ENCODE measurements at places on chromosomes 12 and 14.

DNA sequence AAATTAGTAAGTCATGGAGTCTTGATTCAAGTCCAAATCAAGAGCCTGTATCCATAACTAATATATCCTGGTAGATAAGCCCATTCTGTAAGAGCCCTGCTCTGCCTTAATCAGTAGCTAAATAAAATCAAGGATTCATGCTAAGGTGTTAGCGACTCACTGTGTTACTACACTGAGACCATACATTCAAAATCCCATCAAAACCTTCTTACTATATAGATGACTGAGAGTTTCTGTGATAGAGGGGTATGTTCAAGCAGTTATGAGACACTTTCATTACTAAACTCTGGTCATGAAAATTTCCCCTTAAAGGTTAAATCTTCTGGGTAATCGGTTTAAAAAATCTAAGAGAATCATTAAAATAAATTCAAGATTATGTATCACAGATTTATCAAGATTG lies 78.5 kb downstream of the MDGA2 start:
- no peak overlapping the region for H3K4me3 ChIP-seq
- H3K36me3 ChIP-seq, result no peaks in the 10 kb centered on the region
- no peak for DNase-seq
- no peaks in the 10 kb centered on the region for H3K27me3 ChIP-seq
- no peaks in the 10 kb centered on the region for H3K4me1 ChIP-seq
- H3K27ac ChIP-seq, result no peak overlapping the region

DNA sequence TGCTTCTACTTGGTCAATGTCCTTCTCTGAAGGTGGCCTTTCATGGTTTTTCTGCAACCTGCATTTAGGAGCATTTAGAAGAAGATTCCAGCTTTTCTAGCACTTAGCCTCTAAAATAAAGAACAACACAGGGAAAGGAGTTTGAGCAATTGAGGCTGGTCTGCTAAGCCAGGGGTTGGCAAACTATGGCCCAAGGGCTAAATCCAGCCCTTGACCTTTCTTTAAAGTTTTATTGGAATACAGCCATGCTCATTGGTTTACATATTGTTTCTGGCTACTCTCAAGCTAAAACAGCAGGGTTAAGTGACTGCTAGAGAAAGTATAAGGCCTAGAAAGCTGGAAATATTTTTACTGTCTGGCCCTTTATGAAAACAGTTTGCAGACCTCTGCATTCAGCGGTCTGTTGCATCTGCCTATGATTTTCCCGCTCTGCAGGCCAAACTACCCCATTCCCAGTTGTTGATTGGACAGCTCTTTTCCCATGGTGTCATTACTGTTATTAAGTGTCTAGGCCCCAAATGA lies 39.3 kb downstream of the SPRING1 start:
- H3K27ac ChIP-seq, result no peak overlapping the region
- H3K27me3 ChIP-seq, result no peaks in the 10 kb centered on the region
- no peaks in the 10 kb centered on the region for H3K36me3 ChIP-seq

DNA sequence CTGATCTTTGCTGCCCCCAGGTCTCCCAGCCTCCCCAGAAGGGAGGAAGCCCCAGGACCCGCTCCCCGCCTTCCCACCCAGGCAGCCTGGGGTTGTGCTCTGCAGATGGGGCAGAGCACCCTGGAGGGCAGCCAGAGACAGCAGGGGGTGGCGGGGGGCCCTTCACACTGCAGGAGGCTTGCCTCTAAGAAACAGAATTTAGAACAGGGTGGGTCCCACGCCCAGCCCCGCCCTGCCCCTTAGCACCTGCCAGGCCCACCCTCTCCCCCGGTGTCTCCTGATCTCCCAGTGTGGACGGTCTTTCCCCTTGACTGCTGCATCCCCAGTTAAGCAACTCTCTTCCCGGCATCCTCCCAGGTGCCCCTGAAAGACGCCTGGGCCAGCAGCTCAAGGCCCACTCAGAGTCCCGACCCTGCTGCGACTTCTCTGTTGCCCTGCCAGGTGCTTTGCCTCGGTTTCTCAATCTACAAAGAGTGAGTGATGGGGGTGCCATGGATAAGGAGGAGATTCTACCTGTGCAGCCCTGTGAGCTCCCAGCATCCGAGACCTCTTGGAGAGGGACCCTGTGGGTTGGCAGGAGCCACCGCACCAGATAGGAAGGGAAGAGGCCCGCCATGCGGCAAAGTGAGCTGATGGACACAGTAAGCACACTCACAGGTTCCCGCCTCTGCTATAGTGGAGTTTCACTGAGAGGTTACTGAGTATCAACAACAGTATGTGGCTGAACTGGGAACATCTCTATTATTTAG lies 327.1 kb upstream of the FKBP4 start:
- H3K27me3 ChIP-seq, result no peaks in the 10 kb centered on the region
- H3K4me3 ChIP-seq, result no peak overlapping the region
- no peaks in the 10 kb centered on the region for H3K4me1 ChIP-seq
- H3K36me3 ChIP-seq, result no peaks in the 10 kb centered on the region

DNA sequence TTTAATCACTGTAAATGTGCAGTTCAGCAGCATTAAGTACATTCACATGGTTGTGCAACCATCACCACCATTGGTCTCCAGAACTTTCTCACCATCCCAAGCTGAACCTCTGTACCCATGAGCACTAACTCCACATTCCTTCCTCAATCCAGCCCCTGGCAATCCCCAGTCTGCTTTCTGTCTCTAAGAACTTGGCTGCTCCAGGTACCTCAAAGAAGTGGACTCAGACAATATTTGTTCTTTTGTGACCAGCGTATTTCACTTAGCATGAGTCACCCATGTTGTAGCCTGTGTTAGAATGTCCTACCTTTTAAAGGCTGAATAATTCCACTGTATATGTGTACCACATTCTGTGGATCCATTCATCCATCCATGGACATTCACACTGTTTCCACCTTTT lies 64.6 kb downstream of the SLC24A4 start:
- H3K27me3 ChIP-seq, result no peaks in the 10 kb centered on the region
- no peak overlapping the region for H3K27ac ChIP-seq
- no peaks in the 10 kb centered on the region for H3K4me1 ChIP-seq
- no peak for DNase-seq
- H3K36me3 ChIP-seq, result no peaks in the 10 kb centered on the region

- H3K27me3 ChIP-seq, result no peaks in the 10 kb centered on the region
- peak overlapping the region; percentile 56 for H3K27ac ChIP-seq
- peaks cover 78% of the 10 kb centered on the region for H3K4me1 ChIP-seq
- no peak for DNase-seq
- no peak overlapping the region for H3K4me3 ChIP-seq
Measured at GRCh38 chr12:120249875-120250795, 15.4 kb downstream of the PXN start.

GRCh38 chr14:24312736-24313507 lies 1.6 kb downstream of the LTB4R start:
- H3K27me3 ChIP-seq, result no peaks in the 10 kb centered on the region
- H3K4me1 ChIP-seq, result peaks cover 13% of the 10 kb centered on the region
- no peak overlapping the region for H3K4me3 ChIP-seq
- H3K36me3 ChIP-seq, result peaks cover 20% of the 10 kb centered on the region

DNA sequence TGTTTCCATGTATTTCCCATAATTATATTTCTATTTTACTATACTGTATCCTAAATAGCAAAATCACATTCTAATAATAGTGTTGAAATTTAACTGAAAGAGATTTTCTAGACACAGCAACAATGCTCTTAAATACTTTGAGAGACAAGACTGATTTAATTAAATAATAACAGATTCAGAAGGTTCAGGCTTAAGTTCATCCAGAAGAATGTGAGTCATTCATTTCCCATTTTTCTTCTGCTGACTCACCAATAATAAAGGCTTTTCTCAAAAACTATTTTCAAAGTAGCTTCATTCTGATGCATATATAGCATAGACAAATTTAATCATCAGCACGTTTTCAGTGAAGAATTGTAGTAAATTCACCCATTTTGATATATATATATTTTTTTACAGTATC lies 481.4 kb downstream of the MDGA2 start:
- H3K27me3 ChIP-seq, result no peaks in the 10 kb centered on the region
- no peak overlapping the region for H3K27ac ChIP-seq
- DNase-seq, result no peak
- no peaks in the 10 kb centered on the region for H3K4me1 ChIP-seq
- H3K36me3 ChIP-seq, result no peaks in the 10 kb centered on the region
- H3K4me3 ChIP-seq, result no peak overlapping the region

- no peaks in the 10 kb centered on the region for H3K4me1 ChIP-seq
- no peaks in the 10 kb centered on the region for H3K36me3 ChIP-seq
- no peak overlapping the region for H3K4me3 ChIP-seq
- no peak for DNase-seq
- 0 out of 2 replicates have a peak, but pooled peaks cover 3% of the 10 kb centered on the region for H3K27me3 ChIP-seq
Measured at GRCh38 chr12:15151161-15152091, 69.8 kb downstream of the RERG start.

DNA sequence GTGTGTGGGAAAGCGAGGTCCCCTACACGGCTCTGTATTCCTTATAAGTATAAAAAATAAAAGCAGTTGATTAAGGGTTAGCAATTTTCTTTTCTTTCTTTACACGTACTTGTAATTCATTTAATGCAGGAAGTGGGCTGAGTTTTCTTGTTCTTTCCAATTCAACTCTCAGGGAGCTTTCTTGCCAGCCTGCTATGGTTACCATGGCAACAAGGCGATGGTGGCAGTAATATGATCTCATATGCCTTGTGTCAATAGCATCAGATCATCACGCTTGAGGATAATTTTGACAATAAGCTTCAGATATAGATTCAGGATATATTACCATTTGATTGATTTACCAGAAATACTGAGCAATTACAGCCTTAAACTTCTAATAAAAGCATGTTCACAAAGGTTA lies 466.5 kb downstream of the APAF1 start:
- no peaks in the 10 kb centered on the region for H3K4me1 ChIP-seq
- H3K27me3 ChIP-seq, result no peaks in the 10 kb centered on the region
- no peak overlapping the region for H3K4me3 ChIP-seq
- H3K36me3 ChIP-seq, result no peaks in the 10 kb centered on the region

GRCh38 chr14:94027566-94028449 lies 1.7 kb downstream of the OTUB2 start:
- DNase-seq, result no peak
- no peak overlapping the region for H3K4me3 ChIP-seq
- peaks cover 25% of the 10 kb centered on the region for H3K4me1 ChIP-seq
- no peak overlapping the region for H3K27ac ChIP-seq

GRCh38 chr14:92897922-92898565 lies 24.9 kb upstream of the CHGA start:
- no peak overlapping the region for H3K4me3 ChIP-seq
- H3K4me1 ChIP-seq, result no peaks in the 10 kb centered on the region
- no peak for DNase-seq
- H3K27ac ChIP-seq, result no peak overlapping the region
- 0 out of 2 replicates have a peak, but pooled peaks cover 2% of the 10 kb centered on the region for H3K27me3 ChIP-seq

GRCh38 chr12:107296681-107297089 lies 203.3 kb upstream of the CRY1 start:
- no peak overlapping the region for H3K4me3 ChIP-seq
- no peaks in the 10 kb centered on the region for H3K36me3 ChIP-seq
- DNase-seq, result no peak
- no peak overlapping the region for H3K27ac ChIP-seq
- H3K27me3 ChIP-seq, result no peaks in the 10 kb centered on the region
- H3K4me1 ChIP-seq, result peaks cover 8% of the 10 kb centered on the region

DNA sequence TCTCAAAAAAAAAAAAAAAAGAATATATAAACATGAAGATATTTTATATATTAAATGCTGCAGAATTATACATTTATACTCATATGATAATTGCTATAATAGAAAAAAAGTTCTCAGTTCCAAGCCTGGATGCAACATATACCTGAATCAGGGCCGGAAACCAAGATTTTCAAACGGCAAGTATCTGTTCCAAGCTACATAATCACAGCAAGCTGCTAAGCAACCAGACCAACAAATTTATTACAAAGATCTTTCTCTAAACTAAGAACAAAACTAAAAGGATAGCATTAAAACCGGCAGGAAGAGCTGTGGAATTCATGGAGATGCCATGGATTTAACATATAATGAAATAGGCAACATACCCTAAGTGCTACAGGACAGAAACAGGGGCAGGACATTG lies 7.1 kb downstream of the RACGAP1 start:
- H3K27me3 ChIP-seq, result no peaks in the 10 kb centered on the region
- H3K27ac ChIP-seq, result no peak overlapping the region
- peaks cover 77% of the 10 kb centered on the region for H3K36me3 ChIP-seq
- H3K4me3 ChIP-seq, result no peak overlapping the region

DNA sequence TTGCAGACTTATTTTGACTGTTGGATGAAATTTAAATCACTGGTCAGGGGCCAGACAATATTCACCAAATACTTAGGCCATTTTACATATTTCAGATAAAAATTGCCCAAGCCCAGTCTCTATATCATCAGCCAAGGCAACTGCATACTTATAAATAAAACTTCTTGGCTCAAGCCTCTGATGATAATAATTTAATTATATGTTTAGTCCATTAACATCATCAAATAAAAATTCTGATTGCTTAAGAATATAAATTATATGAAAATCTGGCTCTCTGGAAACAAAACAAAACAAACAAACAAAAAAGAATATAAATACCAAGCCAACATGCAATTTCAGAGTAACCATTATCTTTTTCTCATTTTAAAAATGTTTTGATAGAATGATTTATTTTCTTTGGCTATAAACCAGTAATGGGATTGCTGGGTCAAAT lies 165.2 kb downstream of the BTG1 start:
- H3K36me3 ChIP-seq, result no peaks in the 10 kb centered on the region
- peaks cover 22% of the 10 kb centered on the region for H3K4me1 ChIP-seq
- DNase-seq, result no peak
- H3K4me3 ChIP-seq, result no peak overlapping the region
- H3K27ac ChIP-seq, result no peak overlapping the region
- H3K27me3 ChIP-seq, result no peaks in the 10 kb centered on the region

- no peaks in the 10 kb centered on the region for H3K36me3 ChIP-seq
- no peak overlapping the region for H3K27ac ChIP-seq
- DNase-seq, result no peak
- no peaks in the 10 kb centered on the region for H3K4me1 ChIP-seq
- no peaks in the 10 kb centered on the region for H3K27me3 ChIP-seq
- H3K4me3 ChIP-seq, result no peak overlapping the region
Measured at GRCh38 chr12:118187751-118188435, 52.0 kb downstream of the PEBP1 start.

- no peak overlapping the region for H3K4me3 ChIP-seq
- no peaks in the 10 kb centered on the region for H3K27me3 ChIP-seq
- no peak for DNase-seq
- H3K27ac ChIP-seq, result no peak overlapping the region
- peaks cover 4% of the 10 kb centered on the region for H3K36me3 ChIP-seq
Measured at GRCh38 chr12:78891646-78892353, 27.2 kb downstream of the SYT1 start.
